ENCODE measurements at places on chromosomes 7 and 10. TPM values are rescaled to one million over a fixed set of nuclear protein-coding genes. Genes with fewer than 3 reads are reported as not detected.

GRCh38 chr10:110535958-110536891 lies 31.3 kb upstream of the SMC3 start:
- no peak for DNase-seq

- DNase-seq = peak; percentile 29
Observed at GRCh38 chr7:47453093-47454061, 128.5 kb downstream of the TNS3 start.

DNA sequence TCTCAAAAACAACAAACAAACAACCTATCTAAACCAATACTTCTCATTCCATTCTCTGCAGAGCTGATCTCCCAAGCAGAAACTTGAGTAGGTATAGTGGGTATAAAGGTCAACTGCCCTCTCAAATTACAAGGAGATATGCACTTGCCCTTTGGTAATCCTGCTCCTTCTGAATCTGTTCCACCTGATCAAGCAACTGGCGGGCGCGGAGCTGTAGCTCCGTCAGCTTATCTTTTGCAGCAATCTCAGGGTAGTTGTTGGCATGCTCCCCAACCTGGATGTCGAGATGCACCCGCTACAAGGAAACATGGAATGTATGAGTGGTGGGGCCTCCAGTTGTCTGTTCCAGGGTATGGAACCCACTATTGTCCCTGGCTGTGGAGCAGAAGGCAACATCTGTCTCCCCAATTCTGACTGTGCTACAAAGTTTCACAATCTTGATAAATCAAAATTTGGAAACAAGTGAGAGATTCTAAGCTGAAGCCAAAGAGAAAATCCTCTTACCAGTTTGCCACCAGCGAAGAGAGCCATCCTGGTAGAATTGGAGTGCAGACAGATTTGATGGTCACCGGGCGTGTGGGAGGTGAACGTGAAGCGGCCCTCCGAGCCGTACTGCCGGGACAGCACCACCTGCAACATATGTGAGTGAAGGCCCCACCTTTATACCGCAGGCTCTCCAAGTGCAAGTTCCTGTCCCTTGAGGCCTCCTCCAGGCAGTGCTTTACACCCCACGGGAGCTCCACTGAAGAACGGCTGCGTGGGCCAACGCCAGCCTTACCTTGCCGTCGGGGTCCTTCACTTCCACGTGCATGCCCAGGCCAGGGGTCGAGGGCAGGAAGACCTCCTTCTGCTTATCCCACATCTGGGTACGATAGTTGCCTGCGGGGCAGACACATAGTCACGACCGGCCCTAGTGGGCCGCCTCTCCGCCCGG lies 819 bp downstream of the TMED4 start:
- DNase-seq = peak; percentile 48

GRCh38 chr7:39733881-39734632 lies 110.7 kb downstream of the RALA start:
- DNase-seq = peak; percentile 74

- DNase-seq = no peak
Observed at GRCh38 chr7:139417478-139417877, 57.8 kb downstream of the LUC7L2 start.

GRCh38 chr7:135965602-135966001 lies 11.6 kb downstream of the MTPN start:
- no peak for DNase-seq

DIP2C gene
- total RNA-seq = 22.6 TPM

DNA sequence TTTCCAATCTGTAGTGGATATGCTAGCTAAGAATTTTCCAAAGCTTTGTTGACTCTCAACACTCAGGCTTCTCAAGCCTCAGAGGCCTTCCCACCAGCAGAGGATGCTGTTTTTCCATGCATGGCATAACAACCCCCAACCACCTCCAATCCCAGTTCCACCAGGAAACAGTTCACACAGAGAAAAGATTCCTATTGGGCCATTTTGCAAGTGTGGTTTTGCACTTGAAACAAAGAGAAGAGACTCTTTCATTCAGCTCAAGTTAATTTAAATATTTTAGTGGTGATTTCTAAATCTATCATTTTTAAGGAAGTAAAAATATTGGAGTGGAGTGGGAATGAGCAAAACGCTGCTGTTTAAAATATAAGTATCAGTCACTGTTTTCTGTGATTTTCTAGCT lies 105.6 kb upstream of the COL1A2 start:
- DNase-seq = peak; percentile 81

All from kidney (tissue), 22 donors.